Esophagus mucosa (tissue), 1 donor: ENCODE measurements at places on chromosomes 13 and 19.
A peak's percentile ranks its signal among the peaks of the same experiment; 100 is the strongest.

GRCh38 chr13:61187471-61187870 is 228.2 kb downstream of the PCDH20 start:
- ATAC-seq = no peak

- ATAC-seq = no peak
Observed at GRCh38 chr13:40235160-40235796, 431.2 kb downstream of the FOXO1 start.

GRCh38 chr19:44758596-44758995 is 10.1 kb downstream of the BCL3 start:
- ATAC-seq = no peak

DNA sequence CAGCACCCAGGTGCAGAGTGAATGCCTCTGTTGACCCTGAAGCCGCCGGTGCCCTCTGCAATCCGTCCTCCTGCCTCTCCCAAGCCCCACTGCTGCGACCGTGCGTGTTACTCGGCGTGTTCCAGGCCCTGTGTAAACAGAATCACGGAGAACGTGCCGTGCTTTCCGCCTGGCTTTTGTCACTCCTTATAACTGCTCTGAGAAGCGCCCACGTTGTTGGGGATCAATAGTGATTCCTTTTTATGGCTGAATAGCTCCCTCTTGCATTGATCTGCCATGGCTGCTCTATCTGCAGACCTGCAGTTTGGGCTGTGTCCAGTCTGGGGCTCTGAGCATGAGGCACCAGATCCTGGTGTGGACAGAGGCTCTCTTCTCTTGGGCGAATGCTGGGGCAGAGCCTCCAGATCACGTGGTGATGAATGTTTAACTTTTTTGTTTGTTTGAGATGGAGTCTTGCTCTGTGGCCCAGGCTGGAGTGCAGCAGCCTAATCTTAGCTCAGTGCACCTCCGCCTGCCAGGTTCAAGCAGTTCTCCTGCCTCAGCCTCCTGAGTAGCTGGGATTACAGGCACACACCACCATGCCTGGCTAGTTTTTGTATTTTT is 15.8 kb downstream of the ADPRHL1 start:
- ATAC-seq = no peak

GRCh38 chr13:44407379-44407778 is 33.8 kb downstream of the SERP2 start:
- ATAC-seq = no peak

DNA sequence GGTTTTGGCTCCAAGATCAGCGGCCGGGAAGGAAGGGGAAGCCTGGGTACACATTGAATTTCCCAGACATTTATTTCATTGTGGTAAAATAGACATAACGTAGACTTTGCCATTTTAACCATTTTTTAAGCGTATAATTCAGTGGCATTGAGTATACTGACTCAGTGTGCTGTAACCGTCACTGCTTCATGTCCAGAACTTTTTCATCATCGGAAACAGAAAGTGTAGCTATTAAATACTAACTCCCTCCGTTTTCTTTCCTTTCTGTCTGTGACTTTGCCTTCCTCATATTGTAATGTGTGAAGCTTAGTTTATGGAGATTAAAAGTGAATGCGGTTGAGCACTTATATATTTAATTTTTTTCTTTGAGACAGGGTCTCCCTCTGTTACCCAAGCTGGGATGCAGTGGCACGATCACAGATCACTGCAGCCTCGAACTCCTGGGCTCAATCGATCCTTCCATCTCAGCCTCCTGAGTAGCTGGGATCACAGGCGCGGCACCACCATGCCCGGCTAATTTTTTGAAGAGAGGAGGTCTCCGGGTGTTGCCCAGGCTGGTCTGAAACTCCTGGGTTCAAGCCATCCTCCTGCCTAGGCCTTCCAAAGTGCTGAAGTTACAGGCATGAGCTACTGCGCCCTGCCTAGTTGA is 1.4 kb downstream of the HNRNPM start:
- no peak for ATAC-seq

GRCh38 chr19:970695-971094 is 13.4 kb upstream of the WDR18 start:
- no peak for ATAC-seq

DNA sequence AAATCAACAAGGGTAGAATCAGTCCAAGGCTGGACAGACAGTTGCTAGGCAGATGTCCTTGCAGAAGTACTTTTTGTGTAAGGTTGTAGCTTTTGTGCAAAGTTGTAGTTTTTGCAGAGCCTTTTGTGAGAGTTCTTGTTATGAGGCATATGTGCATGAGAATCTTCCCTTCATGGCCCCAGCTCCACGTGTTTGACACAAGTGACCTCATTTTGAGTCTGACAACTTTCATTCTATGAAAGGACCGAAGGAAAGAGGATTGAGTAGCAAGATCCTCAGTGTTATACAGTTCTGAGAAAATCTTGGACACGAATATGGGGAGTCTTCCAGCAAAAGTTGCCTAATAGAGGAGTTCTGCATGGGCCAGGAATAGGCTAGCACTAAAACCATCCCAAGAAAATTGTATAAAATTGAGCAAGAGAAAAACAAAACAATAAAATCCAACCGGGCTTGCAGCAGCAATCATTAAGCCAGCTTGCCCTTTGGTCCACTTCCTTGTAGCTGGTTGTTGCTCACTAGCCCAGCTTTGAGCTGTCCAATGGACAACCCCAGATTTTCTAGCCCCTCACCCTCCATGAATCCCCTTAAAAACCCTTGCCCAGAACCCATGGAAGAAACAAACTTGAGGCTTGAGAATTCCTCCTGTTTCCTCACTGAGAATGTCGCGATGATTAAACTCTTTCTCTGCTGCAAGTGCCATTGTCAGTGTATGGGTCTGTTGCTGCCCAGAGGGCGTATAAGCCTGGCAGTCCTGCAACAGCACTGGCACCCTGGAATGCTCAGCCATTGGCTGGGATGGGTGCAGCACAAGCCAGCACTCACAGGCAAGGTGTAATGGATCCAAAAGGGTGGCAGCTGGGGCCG is 6.5 kb downstream of the EPSTI1 start:
- peak; percentile 68 for ATAC-seq
